Placental epithelial cell (primary cell): ENCODE measurements at places on chromosomes 11 and 22. TPM values are rescaled to one million over a fixed set of nuclear protein-coding genes. Genes with fewer than 3 reads are reported as not detected.

OR8K1 gene
- not detected in 2 replicates for total RNA-seq

OR52A1 gene
- not detected in 2 replicates for total RNA-seq

RAC2 gene
- total RNA-seq, result 11.0 and 22.4 TPM in 2 replicates

WT1 gene
- under 0.01 TPM in 1 of 2 replicates, not detected in the other for total RNA-seq

ILK gene
- total RNA-seq, result 124 and 169 TPM in 2 replicates

NXPE2 gene
- total RNA-seq, result 0.76 and 0.79 TPM in 2 replicates

VSIG10L2 gene
- total RNA-seq, result not detected in 2 replicates

FAM111B gene
- 2.2 and 5.9 TPM in 2 replicates for total RNA-seq

IL18 gene
- 1.1 and 1.6 TPM in 2 replicates for total RNA-seq

UCP3 gene
- total RNA-seq, result 0.33 and 3.1 TPM in 2 replicates
